Fibroblast of skin of back (primary cell): ENCODE measurements at places on chromosomes 11 and 22.

DNA sequence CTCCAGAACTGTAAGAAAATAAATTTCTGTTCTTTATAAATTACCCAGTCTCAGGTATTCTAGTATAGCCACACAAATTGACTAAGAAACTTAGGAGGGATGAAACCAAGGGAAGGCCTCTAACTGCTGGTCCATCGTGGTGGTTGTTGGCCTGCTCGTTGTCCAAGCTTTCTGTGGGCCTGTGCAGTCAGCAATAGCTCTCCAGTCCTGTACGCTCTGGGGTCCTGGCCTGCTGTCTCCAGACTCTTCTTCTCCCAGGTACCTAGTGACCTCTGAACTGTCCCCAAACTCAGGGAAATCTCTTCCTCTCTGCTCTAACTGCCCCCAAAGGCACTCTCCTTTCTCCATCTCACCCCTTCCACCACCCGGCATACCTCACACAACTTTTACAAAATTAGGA lies 5.7 kb upstream of the VSIG10L2 start:
- DNase-seq = no peak

- DNase-seq = peak; percentile 48
Measured at GRCh38 chr11:124896071-124896750, 1.5 kb downstream of the ROBO4 start.

DNA sequence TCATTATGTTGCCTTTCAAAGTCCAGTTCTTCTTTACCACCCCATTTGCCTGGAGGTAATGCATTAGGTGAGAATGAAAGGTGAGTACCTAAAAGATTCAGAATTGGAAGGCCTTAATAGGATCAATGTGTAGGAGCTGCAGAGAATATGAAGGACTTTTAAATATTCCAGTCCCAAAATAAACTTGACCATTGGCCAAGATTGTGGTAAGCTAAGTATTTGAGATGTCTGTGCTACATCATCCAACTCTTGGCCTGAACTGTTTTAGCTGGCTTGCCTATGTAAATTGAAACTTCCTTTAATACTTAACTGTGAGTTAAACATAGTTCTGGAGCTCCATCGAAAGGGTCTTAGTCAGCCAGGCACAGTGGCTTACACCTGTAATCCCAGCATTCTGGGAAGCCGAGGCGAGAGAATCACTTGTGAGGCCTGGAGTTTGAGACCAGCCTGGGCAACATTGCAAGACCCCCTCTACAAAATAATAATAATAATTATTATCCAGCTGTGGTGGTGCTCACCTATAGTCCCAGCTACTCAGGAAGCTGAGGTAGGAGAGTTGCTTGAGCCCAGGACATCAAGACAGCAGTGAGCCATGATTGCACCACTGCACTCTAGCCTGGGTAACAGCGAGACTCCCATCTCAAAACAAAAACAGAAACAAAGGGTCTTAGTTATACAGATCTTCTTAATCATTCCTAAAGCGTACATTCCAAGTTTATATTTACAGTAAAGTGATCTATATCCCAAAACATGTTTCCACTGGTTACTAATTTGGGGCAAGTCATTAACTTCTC lies 29.8 kb downstream of the MTMR3 start:
- DNase-seq = peak; percentile 93

GRCh38 chr22:50419116-50419515 lies 55.7 kb downstream of the SBF1 start:
- DNase-seq = no peak

- no peak for DNase-seq
Measured at GRCh38 chr11:81421251-81421860, 1312.3 kb downstream of the FAM181B start.

GRCh38 chr11:118211006-118211405 lies 13.8 kb downstream of the JAML start:
- peak; percentile 69 for DNase-seq

- no peak for DNase-seq
Measured at GRCh38 chr11:76627606-76628005, 42.9 kb downstream of the LRRC32 start.

GRCh38 chr22:19599626-19600243 lies 75.5 kb upstream of the CLDN5 start:
- DNase-seq = no peak

GRCh38 chr22:18069041-18069440 lies 8.7 kb upstream of the PEX26 start:
- DNase-seq = peak; percentile 16

- DNase-seq = no peak
Measured at GRCh38 chr11:126502159-126502558, 146.7 kb downstream of the ST3GAL4 start.

DNA sequence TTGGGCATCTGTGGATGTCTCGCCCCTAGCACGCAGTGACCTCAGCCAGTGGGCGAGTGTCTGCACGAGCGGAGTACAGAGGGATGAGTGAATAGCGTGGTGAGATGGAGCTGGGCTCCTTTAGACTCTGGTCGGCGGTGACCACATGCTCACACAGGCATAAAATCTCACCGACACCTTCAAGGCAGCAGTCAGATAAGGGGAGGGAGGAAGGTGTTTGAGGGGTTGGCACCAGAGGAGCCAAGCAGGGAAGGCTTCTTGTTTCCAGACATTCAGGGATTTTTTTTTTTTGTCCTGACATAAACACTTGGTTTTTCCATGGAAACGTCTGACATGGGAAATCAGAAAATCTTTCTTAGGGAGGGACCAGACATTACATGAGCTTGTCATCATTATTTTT lies 35.8 kb downstream of the GRIK4 start:
- no peak for DNase-seq

- no peak for DNase-seq
Measured at GRCh38 chr11:88327462-88328143, 9.9 kb downstream of the CTSC start.

- no peak for DNase-seq
Measured at GRCh38 chr11:67349036-67349435, 4.3 kb downstream of the POLD4 start.

DNA sequence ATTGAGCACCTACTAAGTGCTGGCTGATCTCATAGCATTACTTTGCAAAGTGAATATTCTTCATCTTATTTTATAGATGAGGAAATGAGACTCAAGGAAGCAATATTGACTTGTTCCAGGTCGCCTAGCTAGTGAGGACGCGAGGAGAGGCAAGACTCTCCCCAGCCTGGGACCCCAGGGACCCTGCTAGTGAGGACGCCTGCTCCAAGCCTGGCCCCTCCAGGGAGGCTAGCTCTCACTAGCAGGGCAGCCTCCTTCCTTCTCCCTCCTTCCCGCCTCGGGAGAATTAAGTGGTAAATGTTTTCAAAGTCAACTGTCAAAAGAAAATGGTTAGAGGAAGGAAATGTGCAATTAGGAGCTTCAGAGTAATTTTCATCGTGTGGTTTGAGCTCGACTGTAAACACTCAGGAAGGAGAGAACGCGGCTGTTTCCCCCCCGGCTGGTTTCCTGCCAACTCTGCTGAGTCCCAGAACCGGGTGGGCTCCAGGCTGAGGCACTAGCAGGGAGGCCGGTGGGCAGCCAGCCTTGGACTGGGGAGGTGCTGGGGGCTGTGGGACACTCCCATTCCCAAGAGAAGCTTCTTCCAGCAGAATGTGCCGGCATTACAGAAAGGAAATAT lies 17.9 kb downstream of the MYEOV start:
- no peak for DNase-seq

DNA sequence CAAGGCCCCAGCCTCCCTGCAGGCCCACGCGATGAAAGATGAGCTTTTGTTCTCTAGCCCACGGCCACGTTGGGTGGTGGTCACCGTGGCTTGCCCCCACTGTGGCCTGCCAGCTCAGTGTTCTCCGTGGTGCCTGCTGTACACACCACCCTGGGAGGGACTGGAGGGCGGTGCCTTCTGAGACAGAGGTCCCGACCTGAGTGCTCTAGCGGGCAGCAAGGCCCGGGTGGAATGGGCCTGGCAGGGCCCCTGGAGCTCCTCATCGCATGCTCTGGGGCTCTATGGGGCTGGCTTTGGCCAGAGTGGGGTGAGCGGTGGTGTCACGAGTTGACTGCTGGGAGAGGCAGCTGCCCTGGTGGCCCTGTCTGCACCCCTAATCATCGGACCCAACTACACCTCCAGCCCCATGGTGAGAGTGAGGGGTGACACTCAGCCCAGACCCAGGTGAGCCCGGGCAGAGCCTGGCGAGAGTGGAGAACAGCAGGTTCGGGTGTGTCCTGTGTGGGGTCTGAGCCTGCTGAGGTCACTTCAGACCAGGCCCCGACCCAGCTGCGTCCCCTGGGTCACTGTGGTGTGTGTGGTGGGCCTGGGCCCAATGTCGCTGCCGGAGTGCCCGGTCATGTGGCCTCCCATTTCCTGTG lies 541.9 kb downstream of the TBC1D22A start:
- no peak for DNase-seq

- DNase-seq = no peak
Measured at GRCh38 chr22:23100124-23100801, 29.9 kb downstream of the GNAZ start.

- DNase-seq = no peak
Measured at GRCh38 chr22:36257948-36258670, 5.2 kb downstream of the APOL1 start.

- no peak for DNase-seq
Measured at GRCh38 chr22:50084080-50084477, 1.1 kb downstream of the MLC1 start.

GRCh38 chr11:30586251-30587144 lies at the start of gene MPPED2:
Gene MPPED2 (minus strand): TSS chr11:30586353. CDS start chr11:30580373, 5,980 bp downstream.
- DNase-seq = peak; percentile 15

- DNase-seq = no peak
Measured at GRCh38 chr11:76288166-76288980, 82.1 kb upstream of the WNT11 start.

DNA sequence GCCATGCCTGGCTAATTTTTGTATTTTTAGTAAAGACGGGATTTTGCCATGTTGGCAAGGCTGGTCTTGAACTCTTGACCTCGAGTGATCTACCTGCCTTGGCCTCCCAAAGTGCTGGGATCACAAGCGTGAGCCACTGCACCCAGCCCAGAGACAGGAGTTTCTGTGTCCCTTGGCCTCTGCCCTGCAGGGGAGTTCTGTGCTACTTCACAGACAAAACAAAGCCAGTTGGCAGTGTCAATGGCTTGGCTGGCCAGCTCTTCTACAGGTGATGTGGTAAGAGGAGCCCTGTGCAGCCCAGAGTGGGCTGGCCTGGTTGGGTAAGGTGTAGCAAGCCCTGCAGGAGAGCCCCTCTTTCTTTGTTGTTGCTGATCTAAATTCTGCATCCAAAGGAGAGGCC lies 60.5 kb upstream of the SHISAL1 start:
- DNase-seq = no peak

DNA sequence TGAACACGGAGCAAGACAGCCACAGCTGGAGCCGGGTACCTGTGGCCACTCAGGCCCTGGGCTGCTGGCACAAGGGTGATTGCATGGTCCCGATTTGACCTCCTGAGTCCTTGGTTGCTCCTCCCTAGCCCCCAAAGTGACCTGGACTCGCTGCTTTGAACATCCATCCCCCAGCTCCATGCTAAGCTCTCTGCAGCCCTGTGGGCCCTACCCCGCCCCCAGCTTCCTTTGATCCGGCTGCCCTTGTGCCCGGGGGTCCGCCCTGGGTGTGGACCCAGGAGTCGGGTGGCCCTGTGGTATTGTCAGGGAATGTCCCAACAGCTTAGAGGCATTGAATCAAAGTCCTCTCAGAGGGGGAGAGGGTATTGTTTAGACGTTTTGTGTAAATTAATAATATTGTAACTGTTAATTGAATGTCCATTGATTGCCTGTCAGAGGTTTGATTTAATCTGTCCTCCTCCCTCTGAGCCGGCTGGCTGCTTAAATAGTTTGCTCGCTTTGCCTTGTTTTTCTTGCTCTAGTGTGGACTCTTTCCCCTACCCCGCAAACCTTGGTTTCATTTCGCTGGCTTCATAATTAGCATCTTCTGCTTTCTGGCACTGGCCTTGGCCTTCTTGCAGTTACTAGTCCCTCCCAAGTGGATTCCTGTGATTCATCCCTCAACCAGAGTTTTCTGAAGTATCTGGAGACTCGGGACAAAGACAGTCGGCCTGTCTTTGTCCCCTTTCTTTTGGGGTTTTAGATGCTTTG lies 20.7 kb downstream of the GRIK4 start:
- DNase-seq = peak; percentile 75

GRCh38 chr22:48070083-48070482 lies 1307.6 kb downstream of the TBC1D22A start:
- no peak for DNase-seq

DNA sequence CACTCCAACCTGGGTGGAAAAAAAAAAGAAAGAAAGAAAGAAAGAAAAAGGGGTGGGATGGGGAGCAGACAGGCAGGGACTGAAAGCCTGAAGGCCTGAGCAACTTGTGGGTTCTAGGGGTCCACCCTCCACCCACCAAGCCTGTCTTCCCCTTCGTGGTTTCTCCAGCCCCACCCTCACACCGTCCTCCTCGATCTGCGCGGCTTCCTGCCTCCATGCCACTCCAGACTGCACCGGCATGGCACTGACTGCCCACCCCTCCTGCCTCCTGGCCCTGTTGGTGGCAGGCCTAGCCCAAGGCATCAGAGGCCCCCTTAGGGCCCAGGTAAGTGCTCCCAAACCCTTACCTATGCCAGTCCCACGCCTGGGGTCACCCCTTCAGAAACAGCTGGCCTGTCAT lies at the start of gene CTSW:
Gene CTSW, plus strand, starts transcription at position 221 of the 400 bp plus-strand sequence. Its CDS starts 18 bp downstream, at position 239.
- DNase-seq = no peak

DNA sequence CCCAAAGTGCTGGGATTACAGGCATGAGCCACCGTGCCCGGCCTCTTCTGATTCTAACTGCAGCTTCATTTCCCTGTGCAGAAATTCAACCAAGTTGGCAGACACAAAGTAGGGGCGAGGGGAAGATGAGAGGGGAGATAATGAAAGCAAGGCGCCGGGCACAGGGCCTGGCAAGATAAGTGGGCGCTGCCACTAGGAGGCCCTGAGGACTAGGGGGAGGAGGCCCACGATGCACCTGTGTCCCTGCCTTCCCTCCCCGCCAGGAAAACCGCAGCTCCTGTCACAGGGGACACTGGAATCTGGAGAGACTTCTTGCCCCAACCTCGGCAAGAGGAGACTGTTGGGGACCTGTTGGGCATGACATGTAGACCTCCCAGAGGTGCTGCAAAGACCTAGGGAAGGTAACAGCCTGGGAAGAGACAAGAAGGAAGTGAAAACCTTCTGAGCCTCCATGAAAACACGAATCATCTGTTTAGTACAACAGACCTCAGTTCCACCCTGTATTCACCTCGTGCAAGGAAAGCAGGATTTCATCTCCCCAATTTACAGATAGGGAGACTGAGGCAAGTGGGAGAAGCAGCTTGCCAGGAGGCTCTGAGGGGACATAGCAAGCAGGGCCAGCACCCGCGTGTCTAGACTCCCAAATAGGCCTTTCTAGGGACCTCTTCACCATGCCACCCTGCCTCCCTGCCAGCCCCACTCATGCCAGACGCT lies 3.1 kb upstream of the LGALS1 start:
- DNase-seq = no peak

DNA sequence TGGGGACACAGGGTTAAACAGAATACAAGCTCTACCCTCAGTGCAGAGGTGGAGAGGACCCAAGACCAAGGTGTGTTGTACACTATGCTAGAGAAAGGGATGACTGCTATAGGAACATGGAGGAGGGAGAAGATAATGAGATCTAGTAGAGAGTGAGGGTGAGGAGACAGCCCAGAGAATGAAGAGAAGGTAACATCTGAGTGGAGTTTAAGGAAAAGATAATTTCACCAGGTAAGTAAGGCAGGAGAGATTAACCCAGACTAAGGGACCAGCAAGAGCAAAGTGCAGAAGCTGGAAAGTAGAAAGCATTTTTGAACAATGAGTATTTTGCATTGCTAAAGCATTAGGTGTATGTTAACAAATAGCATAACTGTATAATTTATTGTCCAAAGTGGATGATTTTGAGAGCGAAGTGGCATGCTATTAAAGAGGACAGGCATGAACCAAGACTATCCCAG lies 128.8 kb downstream of the RASSF10 start:
- DNase-seq = no peak

- no peak for DNase-seq
Measured at GRCh38 chr11:34789196-34789834, 126.9 kb downstream of the APIP start.

- DNase-seq = no peak
Measured at GRCh38 chr11:46333394-46333947, 13.8 kb upstream of the DGKZ start.
